ENCODE measurements at places on chromosomes 3 and 15.

DNA sequence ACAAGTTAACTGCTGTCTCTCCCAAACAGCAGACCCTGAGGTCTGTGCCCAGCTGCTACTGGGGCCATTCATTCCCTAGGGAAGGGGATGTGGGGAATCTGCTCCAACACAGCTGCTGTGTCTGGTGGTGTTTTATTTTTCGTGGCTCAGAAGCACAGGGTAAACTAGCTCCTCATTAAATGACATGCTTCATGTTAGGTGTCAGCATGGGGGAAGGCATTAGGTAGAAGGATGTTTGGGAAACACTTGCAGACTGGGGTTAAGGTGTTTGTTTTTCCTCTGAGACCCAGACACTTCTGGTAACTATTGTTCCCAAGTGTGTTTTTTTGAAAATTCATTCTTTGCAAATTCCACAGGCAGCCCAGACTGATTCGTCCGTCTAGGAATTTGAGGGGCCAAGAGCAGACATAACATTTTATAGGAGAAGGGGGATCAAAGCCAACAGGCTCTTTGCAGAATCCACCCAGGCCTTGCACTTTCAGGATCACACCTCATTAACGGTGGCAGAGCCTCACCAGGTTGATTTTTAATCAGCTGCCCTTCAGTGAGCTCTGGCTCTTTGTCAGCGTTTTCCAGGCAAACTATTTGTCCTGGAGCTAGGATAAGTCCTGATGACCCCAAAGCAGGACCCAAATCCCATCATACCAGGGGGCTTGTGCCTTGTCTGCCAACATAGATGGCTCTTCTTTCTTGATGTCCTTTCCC, 65.4 kb upstream of the ITGA11 start:
- no peak for DNase-seq

DNA sequence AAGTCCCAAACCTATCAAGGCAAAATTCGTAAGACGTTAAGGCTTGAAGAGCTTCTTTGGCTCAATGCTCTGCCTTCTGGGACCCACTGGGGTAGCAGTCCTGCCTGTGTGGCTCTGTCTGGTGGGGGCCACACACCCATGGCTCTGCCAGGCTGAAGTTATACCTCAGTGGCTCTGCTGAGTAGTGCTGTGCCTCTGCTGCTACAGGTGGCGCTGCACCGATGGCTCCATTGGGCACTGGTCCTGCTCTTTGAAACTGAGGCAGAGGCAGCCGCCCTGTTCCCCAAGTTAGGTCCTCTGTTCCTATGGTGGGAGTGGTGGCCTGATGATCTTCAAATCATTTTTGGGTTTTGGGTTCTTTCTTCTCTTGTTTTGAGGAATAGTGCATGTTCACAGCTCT, 68.0 kb upstream of the AP4E1 start:
- no peak for DNase-seq

DNA sequence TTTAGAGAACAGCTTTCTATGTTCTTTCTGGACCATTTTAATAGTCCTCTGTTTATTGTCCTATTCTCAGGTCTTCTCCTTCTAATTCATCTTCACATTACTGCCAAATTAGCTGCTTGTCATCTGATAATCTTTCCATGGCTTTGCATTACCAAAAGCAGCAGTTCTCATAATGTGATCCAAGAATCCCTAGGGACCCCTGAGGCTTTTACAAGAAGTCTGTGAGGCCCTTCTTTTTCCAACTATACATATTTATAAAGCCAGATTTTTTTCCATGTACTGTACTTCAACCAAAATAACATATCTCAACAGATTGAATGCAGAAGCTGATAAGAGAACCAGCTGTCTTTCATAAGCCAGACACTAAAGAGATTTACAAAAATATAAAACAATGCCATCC, 162.5 kb upstream of the BFSP2 start:
- no peak for DNase-seq

DNA sequence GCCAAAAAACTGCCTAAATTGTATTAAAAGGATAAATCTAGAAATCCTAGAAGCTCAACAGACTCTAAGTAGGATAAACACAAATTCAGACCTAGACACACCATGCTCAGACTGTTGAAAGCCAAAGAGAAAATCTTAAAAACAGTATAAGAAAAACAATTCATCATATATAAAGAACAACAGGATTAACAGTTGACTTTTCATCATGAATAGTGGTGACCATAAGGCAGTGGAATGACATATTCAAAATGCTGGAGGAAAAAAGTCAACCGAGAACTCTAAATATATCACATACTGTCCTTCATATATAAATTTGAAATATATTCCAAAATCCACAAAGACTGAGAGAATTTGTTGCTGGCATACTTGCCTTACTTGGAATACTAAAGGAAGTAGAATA, 77.3 kb downstream of the CEP152 start:
- DNase-seq = no peak

GRCh38 chr15:40059821-40060220, 20.8 kb upstream of the SRP14 start:
- no peak for DNase-seq

DNA sequence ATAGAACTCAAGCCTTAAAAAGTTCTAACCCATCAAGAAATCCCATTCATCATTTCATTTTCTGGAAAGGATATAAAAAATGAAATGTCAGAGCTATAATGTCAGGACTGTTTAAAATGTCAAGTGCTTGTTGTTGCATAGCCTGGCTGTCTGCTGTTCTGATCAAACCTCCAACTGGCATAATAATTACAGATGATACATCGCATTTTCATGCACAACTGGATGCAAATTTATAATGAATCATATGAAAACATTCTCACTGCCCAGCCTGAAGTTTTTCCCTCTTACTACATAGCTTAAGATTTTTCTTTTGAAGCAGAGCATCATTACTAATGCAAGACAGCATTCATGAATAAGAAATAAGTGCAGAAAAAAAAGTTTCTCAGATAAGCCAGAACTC, 46.5 kb downstream of the GUCA1C start:
- no peak for DNase-seq

- no peak for DNase-seq
Measured at GRCh38 chr3:57700737-57701136, 7.9 kb upstream of the DENND6A start.

DNA sequence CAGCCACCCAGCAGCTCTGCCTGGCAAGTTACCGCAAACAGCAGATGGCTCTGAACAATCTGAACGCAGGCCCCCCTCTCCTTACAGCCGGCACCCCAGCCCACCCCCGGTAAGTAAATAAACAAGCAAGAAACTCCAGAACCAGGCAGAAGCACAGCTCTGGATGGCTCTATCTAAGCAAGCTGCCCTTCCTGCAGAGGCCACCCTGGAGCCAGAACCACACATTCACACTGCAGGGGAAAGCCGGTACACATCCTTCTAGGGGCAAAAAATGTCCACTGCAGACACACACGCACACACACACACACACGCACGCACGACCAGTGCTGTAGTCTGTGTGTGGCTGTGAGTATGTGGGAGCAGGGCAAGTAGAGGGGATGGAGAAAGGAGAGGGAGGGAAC, 63.9 kb downstream of the ADCY5 start:
- DNase-seq = no peak

DNA sequence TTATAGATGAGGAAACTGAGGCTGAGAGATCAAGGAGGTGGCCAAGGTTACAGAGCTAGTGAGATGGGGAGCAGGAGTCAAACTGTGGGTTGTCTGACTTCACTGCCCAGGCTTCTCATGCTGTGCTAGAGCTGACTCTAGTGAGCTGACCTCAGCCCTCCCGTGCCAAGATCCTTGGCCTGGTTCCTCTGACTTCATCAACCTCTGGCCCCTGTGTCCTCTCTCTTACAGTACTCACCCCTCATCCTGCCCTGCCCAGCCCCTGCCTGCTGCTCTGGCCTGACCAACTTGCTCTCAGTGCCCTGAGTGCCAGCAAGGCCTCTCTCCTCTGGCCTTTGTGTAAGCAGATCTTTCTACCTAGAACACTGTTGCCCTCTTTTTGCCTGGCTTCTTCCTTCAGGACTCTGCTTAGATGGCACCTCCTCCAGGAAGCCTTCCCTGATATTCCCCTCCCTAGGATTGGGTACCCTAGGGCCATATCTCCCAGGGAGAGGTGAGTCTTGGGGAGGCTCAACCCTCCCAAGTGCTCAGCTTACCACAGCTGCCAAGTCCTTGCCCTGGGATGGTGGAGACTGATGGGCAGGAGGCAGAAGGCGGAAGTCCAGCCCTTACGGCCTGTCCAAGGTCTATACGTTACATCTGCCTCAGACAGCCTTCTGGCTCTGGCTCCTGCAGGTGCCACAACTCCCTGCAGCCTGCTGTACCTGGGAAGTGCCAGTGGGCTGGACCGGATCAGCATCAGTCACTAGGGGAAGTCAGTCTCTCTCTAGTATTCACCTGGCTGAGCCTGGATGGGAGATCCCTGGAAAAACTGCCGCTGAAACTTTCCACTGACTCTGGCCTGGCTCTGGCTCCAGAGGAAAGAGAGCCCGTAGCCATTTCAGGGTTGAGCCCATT, 36.3 kb upstream of the FAM107A start:
- no peak for DNase-seq

- DNase-seq = no peak
Measured at GRCh38 chr3:86942206-86942605, 48.7 kb downstream of the VGLL3 start.

GRCh38 chr3:82004266-82004665, 242.8 kb upstream of the GBE1 start:
- DNase-seq = no peak

GRCh38 chr3:186965141-186965879, 35.0 kb downstream of the ST6GAL1 start:
- DNase-seq = no peak

- DNase-seq = no peak
Measured at GRCh38 chr3:172520301-172520831, 2.9 kb downstream of the TNFSF10 start.

- no peak for DNase-seq
Measured at GRCh38 chr3:52361898-52362297, 45.8 kb downstream of the DNAH1 start.

GRCh38 chr3:23751212-23751723, 54.5 kb upstream of the UBE2E1 start:
- DNase-seq = no peak

GRCh38 chr15:96521386-96521785, 190.9 kb downstream of the NR2F2 start:
- DNase-seq = no peak

DNA sequence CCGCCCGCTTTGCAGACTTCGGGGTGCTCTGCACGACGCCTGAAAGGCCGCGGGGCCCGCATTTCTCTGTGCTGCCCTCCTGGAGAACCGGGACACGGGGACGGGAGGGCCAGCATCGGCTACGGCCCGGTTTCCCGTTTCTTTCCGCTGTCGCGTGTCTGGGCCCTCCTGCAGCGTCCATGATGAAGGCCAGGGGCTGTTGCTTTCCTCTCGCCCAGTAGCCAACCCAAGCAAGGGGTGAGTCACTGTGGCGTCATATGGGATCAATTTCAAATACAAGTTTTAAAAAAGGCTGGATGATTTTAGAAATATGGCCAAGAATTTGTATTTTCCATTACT, 435 bp downstream of the SLC35G2 start:
- no peak for DNase-seq

GRCh38 chr3:178194539-178194938, 341.7 kb upstream of the KCNMB2 start:
- DNase-seq = no peak

DNA sequence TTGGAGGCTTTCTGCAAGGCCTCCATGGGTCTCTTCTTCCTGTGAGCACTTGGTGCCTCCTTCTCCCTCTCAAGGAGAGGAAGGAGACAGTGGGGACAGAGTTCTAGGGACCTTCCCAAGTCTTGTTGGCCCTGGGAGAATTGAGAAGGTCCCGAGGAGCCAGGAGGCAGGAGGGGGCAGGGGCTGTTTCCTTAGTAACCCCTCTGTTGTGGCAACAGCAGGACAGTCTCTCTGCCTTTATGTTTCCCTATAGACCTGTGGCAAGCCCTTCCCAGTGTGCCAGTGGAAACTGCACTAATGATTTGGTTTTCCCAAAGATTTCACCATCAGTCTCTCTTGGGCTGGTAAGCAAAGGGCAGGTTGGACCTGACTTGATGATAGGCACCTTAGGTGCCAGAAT, 87.8 kb upstream of the GALNT15 start:
- no peak for DNase-seq

DNA sequence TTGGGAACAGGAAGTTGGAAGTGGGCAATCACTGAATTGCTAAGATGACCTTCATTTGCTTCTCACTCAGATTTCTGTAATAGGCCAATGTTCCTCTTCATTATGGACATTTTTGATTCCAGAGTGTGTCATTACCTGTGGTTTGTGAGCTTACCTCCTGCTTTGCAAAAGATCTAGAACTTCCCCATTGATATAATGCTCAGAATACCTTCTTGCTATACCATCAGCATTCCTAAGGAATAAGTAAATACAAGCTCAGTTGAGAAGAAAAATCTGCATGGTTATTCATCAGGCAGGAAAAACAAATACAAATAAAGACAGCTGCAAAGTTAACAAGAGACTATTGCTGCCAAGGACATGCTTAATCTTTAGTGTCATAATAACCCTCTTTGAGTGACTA, 5.6 kb upstream of the RPL14 start:
- DNase-seq = no peak

- no peak for DNase-seq
Measured at GRCh38 chr3:124684459-124684858, 45.8 kb upstream of the UMPS start.

GRCh38 chr15:92751528-92751927, 96.0 kb upstream of the FAM174B start:
- no peak for DNase-seq

DNA sequence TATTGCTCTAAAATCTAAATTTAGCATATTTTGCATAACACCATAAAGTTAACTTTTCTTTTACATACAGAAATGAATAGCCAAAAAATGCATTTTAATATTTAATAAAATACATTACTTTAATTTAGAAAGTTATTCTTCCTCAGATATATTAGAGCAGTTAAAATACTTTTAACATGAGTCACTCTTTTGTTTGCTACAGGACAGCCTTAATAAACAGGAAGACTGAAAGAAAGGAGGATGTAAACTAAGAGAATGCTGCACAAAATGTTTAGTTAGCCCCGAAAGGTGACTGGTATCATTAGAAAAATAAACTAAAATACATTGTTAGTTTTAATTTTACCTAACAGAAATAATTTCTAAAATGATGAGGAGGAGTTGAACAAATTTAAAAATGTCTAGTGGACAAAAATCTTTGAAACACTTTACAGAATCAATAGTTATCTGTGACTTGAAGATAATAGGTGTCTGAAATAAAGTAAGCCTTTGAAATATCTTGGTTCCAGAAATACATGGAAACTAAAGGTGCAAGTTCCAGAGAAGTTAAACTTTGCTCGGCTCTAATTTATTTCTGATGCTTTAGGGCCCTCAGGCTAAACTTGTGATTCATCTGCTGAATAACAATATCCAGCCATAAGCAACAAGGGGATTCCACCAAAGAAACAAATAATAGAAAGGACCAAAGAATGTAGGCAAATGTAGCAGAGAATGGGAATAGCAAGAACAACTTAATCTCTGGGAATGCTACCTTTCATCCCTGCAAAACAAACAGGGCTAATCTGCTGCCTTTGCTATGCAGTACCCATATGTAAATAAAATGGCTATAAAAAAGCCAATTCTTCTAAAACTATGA, 138.3 kb upstream of the UBP1 start:
- no peak for DNase-seq

- DNase-seq = no peak
Measured at GRCh38 chr3:100981164-100981911, 11.9 kb downstream of the ABI3BP start.

GRCh38 chr3:73746623-73747022, 121.9 kb upstream of the PDZRN3 start:
- DNase-seq = no peak

GRCh38 chr15:31278061-31278445, 48.6 kb upstream of the KLF13 start:
- no peak for DNase-seq
